ENCODE measurements at places on chromosomes 12 and 14.

GRCh38 chr12:55663391-55663790, 26.7 kb downstream of the OR10P1 start:
- DNase-seq: no peak

DNA sequence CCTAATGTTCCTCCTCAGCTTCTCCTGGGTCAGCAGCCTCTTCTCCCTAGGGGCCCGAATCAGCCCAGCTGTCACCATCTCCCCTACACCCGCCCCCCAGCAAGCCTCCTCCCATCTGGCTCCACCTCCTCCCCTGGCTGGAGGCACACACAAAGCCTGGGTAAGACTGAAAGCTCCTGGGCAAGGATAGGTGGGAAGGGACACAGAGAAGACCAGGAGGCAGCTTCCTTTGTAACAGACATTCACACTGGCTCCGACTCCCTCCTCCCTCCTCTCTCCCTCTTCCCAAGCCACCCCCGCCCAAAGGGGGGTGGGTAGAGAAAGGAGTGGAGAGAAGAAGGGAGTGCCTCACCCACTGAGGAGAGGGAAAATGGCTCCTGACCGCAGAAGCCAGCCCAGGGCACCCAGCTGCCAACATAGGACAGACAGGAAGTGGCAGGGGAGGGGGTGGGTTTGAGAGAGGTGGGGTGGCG, 4.0 kb downstream of the CHD4 start:
- DNase-seq: no peak

- DNase-seq: no peak
Observed at GRCh38 chr12:75842090-75842489, 189.5 kb downstream of the PHLDA1 start.

DNA sequence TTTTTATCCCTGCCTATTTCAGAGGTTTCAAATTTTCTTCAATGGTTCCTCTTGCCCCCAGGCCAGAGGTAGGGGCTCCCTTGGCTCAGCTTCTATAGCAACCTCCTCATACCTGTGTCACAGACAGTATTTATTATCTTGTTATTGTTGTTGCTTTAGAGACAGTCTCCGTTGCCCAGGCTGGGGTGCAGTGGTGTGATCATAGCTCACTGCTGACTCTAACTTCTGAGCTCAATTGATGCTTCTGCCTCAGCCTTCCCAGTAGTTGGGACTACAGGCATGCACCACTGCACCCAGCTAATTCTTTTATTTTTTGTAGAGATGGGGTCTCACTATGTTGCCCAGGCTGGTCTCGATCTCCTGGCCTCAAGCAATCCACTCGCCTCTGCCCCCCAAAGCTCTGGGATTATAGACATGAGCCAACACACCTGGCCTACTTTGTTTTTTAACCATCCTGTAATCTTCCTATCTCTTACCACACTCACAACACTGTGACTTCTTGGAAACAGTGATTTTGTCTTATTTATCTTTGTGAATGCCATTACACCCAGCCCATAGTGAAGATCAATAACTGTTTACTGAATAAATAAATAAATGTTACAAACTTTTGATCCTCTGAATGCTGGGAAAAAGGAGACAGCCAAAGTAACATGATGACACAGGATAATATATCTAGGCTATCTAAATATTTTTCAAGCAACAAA, 95.9 kb downstream of the PHLDA1 start:
- DNase-seq: no peak

DNA sequence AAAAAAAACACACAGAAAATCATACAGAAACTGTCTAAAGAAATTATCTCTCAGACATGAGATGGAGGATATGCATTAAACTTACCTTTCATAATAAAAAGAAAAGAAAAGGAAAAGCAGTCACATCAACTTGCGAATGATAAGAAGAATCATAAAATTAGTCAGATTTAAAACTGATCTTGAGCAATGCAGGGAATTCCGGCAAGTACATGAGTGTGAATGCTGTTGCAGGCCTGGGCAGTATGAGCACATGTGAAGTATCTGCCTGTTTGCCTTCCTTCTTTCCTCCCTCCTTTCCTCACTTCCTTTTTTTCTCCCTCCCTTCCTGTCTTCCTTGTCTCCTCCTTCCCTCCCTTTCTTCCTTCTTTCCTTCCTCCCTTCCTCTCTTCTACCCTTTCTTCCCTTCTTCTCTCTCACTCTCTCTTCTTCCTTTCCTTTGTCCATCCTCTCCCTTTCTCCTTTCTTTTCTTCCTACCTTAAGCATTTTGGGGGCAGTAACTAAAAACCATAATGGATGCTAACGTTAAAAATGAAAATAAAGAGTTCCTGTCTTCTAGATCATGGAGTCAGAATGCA, 38.5 kb upstream of the SLC6A15 start:
- DNase-seq: no peak

DNA sequence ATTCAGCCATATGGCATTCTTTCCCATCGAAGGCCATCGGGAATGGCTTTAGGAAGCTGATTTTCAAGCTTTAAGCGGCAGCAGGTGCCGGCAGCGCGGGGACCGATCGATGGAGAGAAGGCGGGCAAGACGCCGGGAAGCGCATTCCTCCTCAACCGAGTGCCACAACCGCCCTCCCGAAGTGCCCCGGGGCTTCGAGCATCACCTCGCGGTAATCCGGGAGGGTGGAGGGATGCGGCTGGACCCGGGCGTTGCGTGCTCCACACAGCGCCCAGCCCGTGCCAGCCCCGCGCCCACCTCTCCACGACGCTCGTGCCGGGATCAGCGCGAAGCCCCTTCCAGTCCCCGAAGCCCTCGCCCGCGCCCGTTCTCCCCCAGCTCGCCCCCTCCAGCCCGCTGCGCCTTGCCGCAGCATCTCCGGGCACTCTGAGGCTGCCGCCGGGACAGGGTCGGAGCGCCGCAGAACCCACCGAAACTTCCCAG, 3.2 kb downstream of the USP44 start:
- peak; percentile 2 for DNase-seq

DNA sequence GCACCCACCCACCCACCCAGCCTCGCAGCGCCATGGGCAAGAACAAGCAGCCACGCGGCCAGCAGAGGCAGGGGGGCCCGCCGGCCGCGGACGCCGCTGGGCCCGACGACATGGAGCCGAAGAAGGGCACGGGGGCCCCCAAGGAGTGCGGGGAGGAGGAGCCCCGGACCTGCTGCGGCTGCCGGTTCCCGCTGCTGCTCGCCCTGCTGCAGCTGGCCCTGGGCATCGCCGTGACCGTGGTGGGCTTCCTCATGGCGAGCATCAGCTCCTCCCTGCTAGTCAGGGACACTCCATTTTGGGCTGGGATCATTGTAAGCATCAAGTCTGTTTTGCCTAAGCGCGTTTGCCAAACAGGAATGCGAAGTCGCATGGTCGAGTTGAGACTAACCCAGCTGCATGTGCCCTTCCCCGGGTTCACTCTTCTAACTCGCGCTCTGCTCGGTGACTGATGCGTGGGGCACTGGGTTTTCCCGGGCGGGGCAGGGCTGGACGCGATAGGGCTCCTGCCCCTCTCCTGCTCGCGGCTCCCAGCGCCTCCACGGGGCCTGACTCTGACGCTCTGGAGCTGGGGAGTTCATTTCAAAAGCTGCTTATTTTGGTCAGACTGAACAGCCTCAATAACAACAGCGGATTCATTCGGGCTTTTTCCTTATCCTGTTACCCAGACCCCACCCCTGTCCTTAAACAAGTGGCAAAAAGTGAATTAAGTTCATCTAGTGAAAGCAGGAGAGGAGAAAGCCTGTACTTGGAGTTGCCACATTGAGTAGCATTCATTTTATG, 458 bp downstream of the SSPN start:
- no peak for DNase-seq

DNA sequence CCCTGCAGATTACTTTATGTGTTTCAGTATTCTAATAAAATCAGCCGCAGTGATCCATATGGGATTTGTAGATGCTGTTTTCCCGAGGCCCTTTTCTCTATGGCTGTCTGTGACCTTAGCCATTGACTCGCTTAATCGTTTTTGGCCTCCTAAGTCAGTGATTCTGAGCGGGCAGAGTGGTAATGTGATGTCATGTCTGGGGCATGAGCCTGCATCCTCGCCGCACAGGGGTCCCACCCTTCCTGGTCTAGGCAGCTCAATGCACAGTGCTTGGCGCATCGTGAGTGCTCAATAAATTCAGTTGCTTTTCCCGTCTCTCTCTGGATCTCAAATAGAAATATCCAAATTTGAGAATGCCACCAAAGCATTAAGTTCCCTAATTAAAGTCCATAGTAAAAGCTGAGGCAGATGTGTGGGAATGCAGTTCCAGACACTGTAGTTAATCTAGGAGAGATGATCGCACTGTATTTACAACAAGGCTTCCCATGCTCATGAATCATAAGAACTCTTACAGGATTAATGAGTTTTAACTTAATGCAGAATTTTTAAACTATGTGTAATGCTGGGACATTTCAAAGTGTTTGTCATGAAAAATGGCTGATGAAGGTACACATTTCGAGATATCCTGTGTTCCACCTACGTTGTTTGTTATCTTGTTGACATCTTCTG, 29.3 kb downstream of the HMGA2 start:
- DNase-seq: no peak

- no peak for DNase-seq
Observed at GRCh38 chr12:132356691-132357622, 27.6 kb upstream of the GALNT9 start.

Data from activated T-helper 1 cell treated with anti-CD3 and anti-CD28 coated beads, Interleukin-2, amount 50 U/mL, for 16 hours (primary cell).